Activated CD8-positive, alpha-beta memory T cell treated with anti-CD3 and anti-CD28 coated beads, Interleukin-2, amount 10 ng/mL, durations not matched to agents 7 days and 5 days (primary cell): ENCODE measurements at places on chromosomes 2 and 18. TPM values are rescaled to one million over a fixed set of nuclear protein-coding genes. Genes with fewer than 3 reads are reported as not detected.

Gene SMAD7
- 18.5 TPM for total RNA-seq

Gene LHCGR
- not detected for total RNA-seq

Gene GAD1
- total RNA-seq = 0.68 TPM

Gene MAL
- 54.6 TPM for total RNA-seq

Gene HEATR5B
- total RNA-seq = 14.8 TPM

Gene TRIM54
- 0.28 TPM for total RNA-seq

Gene ALLC
- total RNA-seq = not detected

- DNase-seq = no peak
- no peak overlapping the region for H3K4me3 ChIP-seq
- H3K36me3 ChIP-seq = peaks cover 38% of the 10 kb centered on the region
- no peaks in the 10 kb centered on the region for H3K4me1 ChIP-seq
- H3K27me3 ChIP-seq = no peaks in the 10 kb centered on the region
Measured at GRCh38 chr2:238174701-238175100, 15.9 kb downstream of the ERFE start.

DNA sequence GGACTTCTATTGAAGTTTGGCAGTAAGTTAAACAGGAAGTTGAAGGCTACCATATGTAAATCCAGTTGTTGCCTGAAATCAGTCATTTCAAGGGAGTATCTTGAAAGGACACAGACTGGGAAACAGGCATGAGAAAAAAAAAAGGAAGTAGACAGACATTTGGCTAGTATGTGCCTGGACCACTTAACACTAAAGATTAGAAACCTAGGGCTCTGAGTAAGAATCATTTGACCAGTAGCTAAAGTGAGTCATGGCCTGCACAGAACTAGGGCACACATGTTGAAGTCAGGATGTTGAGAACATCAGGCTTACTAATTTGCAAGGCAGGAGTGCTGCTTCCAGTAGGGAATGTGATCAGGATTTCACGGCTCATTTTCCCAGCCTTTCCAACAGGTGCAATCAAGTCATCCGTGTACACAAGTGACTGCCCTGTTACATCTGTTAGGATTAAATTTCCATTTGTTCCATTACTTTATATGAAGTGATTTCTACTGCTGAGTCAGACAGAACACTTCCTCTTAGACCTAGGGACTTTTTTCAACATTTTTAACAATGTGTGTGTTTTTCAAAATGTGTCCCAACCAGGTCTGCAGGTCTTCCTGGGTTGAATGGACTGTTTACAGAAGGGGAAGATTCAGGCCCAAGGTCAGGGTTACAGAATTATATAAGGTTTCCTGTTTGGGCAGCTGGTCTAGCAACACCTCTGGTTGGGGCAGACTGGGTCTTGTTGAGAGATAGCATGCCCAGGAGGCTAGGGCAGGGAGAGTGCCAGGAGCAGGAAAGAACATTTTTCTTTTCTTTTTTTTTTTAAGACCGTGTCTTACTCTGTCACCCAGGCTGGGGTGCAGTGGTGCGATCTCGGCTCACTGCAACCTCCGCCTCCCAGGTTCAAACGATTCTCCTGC is 145.6 kb downstream of the TGIF1 start:
- peak; percentile 49 for DNase-seq
- H3K27ac ChIP-seq = peak overlapping the region; percentile 94
- peak overlapping the region; percentile 82 for H3K4me3 ChIP-seq
- H3K4me1 ChIP-seq = peaks cover 35% of the 10 kb centered on the region
- peaks cover 19% of the 10 kb centered on the region for H3K36me3 ChIP-seq

GRCh38 chr2:238651306-238652052 is 196.4 kb upstream of the TWIST2 start:
- H3K36me3 ChIP-seq = no peaks in the 10 kb centered on the region
- peaks cover 2% of the 10 kb centered on the region for H3K27me3 ChIP-seq
- H3K4me3 ChIP-seq = no peak overlapping the region
- no peak overlapping the region for H3K27ac ChIP-seq
- peak; percentile 21 for DNase-seq
- no peaks in the 10 kb centered on the region for H3K4me1 ChIP-seq

DNA sequence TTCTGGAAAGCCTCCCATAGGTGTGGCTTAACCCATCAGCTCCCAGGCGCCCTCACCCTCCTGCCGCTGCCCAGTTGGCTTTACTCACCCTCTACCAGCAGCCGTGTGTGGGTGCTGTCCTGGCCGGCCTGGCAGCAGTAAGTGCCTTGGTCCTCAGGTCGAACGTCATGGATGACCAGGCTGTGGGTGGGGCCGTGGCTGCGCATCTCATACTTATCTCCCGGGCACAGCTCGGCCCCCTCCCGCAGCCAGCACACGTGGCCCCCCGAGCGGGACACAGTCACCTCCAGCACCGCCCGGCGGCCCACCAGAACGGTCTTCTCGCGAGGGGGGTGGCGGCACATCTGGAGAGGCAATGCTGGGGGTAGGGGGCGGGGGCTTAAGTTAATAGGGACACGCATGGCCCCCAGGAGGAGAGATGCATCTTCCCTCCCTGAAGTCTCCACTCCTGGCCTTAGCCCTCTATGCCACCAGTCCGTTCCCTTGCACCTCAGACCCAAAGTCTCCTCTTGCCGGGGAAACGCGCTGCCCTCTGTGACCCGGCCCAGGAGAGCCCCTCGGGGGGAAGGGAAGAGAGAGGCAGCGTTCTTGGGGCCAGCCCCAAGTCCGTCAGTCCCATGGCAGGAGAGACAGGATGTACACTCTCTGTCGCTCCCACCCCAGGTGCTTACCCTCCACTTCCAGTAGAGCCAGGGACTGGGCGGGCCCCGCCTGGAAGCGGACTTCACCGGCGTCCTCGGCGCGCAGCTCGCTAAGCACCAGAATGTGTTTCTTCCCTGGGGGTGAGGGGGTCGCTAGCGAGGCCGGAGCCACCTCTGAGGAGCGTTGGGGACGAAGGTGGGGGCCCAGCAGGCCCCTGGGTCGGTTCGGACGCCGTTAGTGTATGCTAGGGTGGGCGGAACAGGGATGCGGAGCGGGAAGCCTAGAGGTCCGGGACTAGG is 7.9 kb downstream of the TMEM198 start:
- peak; percentile 50 for DNase-seq
- no peaks in the 10 kb centered on the region for H3K36me3 ChIP-seq
- H3K4me1 ChIP-seq = peaks cover 4% of the 10 kb centered on the region
- H3K4me3 ChIP-seq = peak overlapping the region; percentile 60
- no peak overlapping the region for H3K27ac ChIP-seq
- H3K27me3 ChIP-seq = peaks cover 28% of the 10 kb centered on the region

GRCh38 chr2:157046396-157046795 is 211.1 kb upstream of the GALNT5 start:
- H3K27me3 ChIP-seq = peaks cover 7% of the 10 kb centered on the region
- H3K27ac ChIP-seq = no peak overlapping the region
- no peaks in the 10 kb centered on the region for H3K4me1 ChIP-seq
- H3K4me3 ChIP-seq = no peak overlapping the region
- no peak for DNase-seq
- H3K36me3 ChIP-seq = no peaks in the 10 kb centered on the region

GRCh38 chr2:95281786-95282185 is 7.5 kb downstream of the PROM2 start:
- DNase-seq = no peak
- no peak overlapping the region for H3K27ac ChIP-seq
- H3K27me3 ChIP-seq = no peaks in the 10 kb centered on the region
- H3K4me1 ChIP-seq = no peaks in the 10 kb centered on the region
- no peak overlapping the region for H3K4me3 ChIP-seq
- no peaks in the 10 kb centered on the region for H3K36me3 ChIP-seq

DNA sequence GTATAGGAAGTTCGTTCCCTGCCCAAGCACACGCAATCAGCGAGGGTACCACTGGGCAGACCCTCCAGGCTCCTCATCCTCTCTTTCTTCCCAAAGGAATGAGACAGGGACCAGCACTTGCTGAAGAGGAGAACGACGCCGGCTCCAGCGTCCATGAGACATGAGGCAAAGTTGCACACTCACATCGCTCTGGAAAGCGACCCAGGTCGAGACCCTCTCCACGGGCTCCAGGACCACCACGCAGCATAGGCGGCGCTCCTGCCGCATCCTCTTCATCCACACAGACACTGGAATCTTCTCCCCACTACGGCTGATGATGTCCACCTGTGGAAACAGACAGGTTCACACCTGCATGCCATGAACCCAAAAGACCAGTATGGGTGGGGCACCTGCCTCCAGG is 10.8 kb downstream of the PASK start:
- peaks cover 2% of the 10 kb centered on the region for H3K36me3 ChIP-seq
- H3K27me3 ChIP-seq = no peaks in the 10 kb centered on the region
- H3K4me3 ChIP-seq = no peak overlapping the region
- no peak for DNase-seq
- no peak overlapping the region for H3K27ac ChIP-seq

GRCh38 chr2:10175441-10175840 is 52.9 kb downstream of the RRM2 start:
- no peaks in the 10 kb centered on the region for H3K4me1 ChIP-seq
- peaks cover 26% of the 10 kb centered on the region for H3K36me3 ChIP-seq
- H3K27ac ChIP-seq = no peak overlapping the region

GRCh38 chr2:138744713-138745112 is 35.5 kb downstream of the NXPH2 start:
- H3K27me3 ChIP-seq = no peaks in the 10 kb centered on the region
- no peak overlapping the region for H3K27ac ChIP-seq
- no peak overlapping the region for H3K4me3 ChIP-seq

GRCh38 chr2:177784745-177785067 is 287.9 kb downstream of the PDE11A start:
- H3K27me3 ChIP-seq = peaks cover 2% of the 10 kb centered on the region
- H3K4me3 ChIP-seq = peak overlapping the region; percentile 45
- DNase-seq = no peak
- H3K27ac ChIP-seq = peak overlapping the region; percentile 79
- H3K36me3 ChIP-seq = peaks cover 6% of the 10 kb centered on the region

DNA sequence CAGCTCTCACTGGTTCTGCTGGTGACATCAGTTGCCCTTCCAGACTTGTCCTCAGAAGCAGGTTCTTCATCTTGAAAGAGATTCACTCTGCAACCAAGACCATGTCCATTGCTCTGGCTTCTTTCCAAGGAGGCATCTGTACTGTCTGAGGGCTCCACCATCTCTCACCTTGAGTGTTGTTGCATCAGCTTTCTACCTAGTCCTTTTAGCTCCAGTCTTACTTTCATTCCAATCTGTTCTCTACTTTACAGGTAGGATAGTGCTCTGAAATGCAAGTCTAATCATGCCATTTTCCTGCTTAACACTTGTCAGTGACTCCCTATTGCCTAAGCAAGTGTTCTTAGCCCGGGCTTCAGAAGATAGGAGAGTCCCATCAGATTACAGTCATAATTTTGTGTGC is 117.7 kb downstream of the EN1 start:
- no peaks in the 10 kb centered on the region for H3K36me3 ChIP-seq
- no peak overlapping the region for H3K4me3 ChIP-seq
- no peak overlapping the region for H3K27ac ChIP-seq
- no peaks in the 10 kb centered on the region for H3K27me3 ChIP-seq
- DNase-seq = no peak
- no peaks in the 10 kb centered on the region for H3K4me1 ChIP-seq

DNA sequence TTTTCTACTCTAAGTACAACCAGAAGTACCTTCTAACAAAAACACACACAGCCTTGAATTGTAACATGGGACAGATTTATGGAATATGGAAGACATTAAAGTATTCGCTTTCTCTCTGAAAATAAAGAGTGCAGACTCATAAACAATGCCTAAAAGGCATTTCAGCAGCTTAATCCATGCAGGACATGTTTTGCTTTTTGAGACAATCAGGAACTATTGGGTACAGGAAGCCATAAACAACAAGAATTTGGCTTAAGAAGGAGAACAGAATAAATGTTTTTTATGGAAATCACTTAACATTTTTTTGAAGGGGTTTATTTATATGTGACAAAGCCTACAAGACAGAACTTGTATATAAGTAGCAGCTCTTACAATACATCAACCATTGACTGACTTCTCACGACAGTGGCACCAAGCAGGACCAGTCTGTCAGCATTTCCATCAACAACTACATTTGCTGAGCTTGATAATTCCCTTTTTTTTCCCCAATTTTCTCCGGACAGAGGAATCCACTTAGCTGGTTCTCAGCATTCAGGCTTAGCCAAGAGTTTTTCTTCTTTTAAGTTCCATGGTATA is 140.1 kb downstream of the EXOC6B start:
- no peaks in the 10 kb centered on the region for H3K27me3 ChIP-seq
- no peak overlapping the region for H3K27ac ChIP-seq
- DNase-seq = no peak

- H3K27ac ChIP-seq = no peak overlapping the region
- peaks cover 10% of the 10 kb centered on the region for H3K27me3 ChIP-seq
- H3K4me1 ChIP-seq = no peaks in the 10 kb centered on the region
- no peaks in the 10 kb centered on the region for H3K36me3 ChIP-seq
Measured at GRCh38 chr18:24669502-24669901, 209.1 kb downstream of the HRH4 start.

DNA sequence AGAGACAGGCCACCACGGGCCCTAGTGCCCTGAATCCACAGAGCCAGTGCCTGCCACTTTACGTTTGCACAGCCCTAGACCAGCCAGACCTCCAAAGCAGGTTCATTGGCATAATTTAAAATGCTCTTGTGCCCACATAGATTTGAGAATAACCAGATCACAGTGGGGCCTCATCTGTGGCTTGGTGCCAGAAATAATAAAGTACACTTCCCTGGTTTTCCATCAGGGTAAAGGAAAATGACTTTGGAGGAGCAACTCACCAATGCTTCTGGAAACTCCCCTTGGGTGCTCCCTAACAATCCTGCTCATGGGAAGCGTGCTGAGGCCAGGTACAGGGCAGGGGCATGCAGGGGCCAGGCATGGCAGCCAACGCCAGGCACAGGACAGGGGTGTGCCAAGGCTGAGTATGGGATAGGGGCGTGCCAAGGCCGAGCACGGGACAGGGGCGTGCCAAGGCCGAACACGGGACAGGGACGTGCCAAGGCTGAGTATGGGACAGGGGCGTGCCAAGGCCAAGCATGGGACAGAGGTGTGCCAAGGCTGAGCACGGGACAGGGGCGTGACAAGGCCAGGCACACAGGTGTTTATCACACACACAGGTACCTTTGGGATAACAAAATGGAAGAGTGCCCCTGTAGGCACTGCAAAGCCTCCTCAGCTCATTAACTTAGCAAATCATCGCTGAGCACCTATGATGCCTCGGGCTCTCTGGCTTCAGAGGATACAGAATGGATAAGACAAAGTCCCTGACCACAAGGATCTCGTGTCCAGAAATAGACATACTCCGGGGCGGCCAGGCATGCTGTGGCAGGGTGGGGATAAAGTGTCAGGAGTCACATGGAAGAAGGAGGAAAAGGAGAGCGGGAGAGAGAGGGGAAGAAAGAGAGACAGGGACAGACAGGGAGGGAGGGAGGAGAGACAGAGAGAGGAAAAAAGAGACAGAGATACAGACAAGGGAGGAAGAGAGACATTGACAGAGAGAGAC is 334.7 kb downstream of the EIPR1 start:
- H3K27me3 ChIP-seq = no peaks in the 10 kb centered on the region
- H3K4me3 ChIP-seq = no peak overlapping the region
- no peak overlapping the region for H3K27ac ChIP-seq
- H3K36me3 ChIP-seq = no peaks in the 10 kb centered on the region
- no peaks in the 10 kb centered on the region for H3K4me1 ChIP-seq

GRCh38 chr2:46067501-46068305 is 229.5 kb upstream of the EPAS1 start:
- peak overlapping the region; percentile 54 for H3K27ac ChIP-seq
